ENCODE measurements at places on chromosomes 5 and 9. TPM values are rescaled to one million over a fixed set of nuclear protein-coding genes. Genes with fewer than 3 reads are reported as not detected.

DNA sequence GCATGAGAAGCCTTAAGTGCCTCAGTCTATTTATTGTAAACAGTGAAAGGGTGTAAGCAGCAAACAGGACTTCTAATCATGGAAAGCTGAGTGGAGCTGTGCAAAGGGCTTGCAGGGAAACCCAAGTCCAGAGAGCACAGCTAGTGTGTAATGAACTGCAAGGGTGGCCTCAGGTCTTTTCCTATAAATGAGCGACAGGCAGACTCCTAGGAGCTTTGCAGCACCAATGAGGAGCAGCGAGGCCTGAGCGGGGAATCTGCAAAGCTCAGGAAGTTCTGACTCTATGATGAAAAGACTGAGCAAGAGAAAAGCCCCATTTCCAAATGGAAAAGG, 250.1 kb upstream of the MAP3K1 start:
- DNase-seq, result no peak

- DNase-seq, result no peak
Measured at GRCh38 chr9:137189297-137190295, 1.1 kb downstream of the SSNA1 start.

GRCh38 chr9:96875461-96876142, 21.3 kb upstream of the ZNF782 start:
- no peak for DNase-seq

GRCh38 chr9:114469091-114469853, 36.0 kb downstream of the WHRN start:
- no peak for DNase-seq

DNA sequence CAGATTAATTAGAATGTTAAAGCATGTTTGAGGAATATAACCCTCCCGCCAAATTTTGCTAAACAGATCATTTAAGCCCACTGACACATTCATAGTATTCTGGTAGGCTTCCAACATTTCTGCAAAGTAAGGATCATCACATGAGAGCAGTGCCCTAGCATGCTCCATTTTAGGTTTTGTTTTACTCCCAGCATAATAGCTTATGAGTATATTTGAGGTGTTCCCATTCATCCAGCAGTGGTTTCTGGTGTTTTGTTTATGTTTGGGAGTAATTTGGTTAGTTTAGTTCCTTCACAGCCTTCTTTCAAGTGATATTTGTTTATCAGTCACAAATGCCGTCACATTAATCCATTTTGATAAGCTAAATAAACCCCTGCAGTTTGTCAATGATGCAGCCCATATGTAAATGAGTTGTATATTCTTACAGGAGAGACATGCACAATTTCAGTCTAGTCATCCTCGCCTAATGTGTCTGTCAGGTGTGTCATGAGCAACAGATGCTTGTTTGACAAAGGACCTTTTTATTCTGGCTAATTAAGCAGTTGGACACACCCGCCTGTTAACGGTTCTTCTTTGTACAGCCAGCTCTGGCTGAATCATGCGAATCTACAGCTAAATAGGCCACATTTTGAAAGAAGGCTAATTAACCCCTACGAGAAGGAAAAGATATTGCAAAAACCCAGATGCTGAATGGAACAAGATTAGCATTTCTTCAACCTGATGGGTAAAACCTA, 124.4 kb downstream of the RFX3 start:
- DNase-seq, result no peak

DNA sequence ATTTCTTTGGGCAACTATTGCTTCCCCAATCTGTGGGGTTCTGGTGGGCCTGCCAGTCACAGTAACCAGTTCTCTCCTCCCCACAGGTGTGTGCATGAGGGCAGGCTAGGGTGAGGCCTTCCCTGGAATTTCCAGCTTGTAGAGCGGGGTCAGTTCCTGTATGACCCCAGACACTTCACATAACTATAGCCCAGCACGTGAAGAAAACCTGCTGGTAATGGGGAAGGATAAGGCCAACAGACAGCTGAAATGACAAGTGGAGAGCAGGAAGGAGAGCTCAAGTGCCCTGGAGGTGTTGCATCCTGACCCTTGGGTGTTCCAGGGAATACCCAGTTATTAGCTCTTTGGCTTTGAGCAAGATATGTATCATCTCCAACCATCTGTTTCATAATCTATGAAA, 142.2 kb downstream of the CDC42SE2 start:
- no peak for DNase-seq

GRCh38 chr9:97900738-97901565, 21.3 kb downstream of the TRMO start:
- DNase-seq, result no peak

DNA sequence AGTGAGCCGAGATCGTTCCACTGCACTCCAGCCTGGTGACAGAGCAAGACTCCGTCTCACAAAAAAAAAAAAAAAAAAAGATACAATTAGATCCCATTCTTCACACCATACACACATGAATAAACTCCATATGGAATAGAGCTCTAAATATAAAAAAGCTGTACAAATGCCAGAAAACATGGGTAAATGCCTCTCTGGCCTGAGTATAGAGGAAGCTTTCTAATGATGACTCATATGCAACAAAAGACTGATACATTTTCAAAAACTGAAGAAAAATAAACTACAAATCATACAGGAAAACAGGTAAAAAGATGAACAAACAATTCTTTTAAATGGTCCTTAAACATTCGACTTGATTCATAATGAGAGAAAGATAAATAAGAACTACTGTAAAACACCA, 8.6 kb downstream of the ZFP62 start:
- no peak for DNase-seq

GRCh38 chr9:20940447-20941173, 90.8 kb downstream of the HACD4 start:
- no peak for DNase-seq

- DNase-seq, result peak; percentile 74
Measured at GRCh38 chr9:92133949-92134604, 18.9 kb upstream of the SPTLC1 start.

DNA sequence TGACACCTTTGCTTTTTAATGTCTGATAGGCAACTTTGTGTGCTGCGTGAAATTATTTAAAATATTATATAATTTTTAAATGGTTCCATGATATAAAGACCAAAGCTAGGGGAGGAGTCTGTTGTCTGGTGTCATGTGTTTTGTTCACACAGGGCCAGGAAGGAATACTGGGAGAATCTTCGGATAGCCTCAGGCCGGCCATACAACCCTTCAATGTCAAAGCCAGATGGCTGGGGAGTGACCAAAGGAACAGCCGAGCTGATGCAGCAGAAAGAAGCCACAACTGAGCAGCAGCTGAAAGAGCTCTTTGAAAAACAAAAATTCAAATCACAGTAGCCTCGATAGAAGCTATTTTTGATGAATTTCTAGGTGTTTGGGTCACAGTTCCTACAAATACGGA, 19.2 kb downstream of the BHMT start:
- no peak for DNase-seq

- DNase-seq, result no peak
Measured at GRCh38 chr9:18910435-18910834, 122.6 kb downstream of the SAXO1 start.

GRCh38 chr5:176823869-176824412, 13.6 kb downstream of the UNC5A start:
- DNase-seq, result no peak

DNA sequence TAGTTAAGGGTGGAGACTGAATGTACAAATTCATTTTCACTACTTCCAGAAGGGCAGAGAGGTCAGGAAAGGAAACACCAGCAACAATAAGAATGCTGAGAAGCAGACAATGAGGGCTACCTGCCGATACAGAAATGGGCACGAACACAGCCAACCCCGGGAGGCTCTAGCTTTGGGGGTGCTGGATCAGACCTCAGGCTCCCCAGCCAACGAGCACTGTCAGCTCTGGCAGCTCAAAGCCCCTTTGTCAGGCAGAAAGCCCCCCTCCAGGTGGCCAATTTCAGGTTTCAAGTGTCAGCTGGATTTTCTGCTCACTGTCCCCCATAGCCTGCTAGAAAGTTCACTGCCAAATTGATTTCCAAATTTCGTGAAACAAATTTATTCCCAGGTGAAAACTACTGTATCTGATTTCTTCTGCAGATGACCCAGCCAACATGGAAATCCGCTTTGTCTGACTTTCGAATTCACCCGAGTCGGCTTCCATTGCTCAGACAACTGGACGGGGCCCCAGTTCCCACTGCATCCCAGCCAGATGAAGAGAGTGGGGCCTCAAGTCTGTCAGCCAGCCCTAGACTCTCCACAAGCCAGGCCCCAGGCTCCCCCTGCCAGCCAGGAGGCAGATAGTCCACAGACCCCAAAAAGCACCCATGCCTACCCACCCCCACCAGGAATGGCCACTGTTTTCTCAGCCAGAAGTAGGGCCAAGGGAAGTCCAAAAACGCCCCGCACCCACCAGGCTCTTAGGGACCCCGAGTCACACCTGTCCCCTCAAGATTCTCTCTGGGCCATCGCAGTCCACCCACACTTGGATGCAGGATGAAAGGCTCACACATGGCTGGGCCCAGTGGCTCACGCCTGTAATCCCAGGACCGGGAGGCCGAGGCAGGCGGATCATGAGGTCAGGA, 96.5 kb upstream of the PHYKPL start:
- no peak for DNase-seq

GRCh38 chr5:136242136-136242535, 49.2 kb upstream of the SMIM32 start:
- no peak for DNase-seq

DNA sequence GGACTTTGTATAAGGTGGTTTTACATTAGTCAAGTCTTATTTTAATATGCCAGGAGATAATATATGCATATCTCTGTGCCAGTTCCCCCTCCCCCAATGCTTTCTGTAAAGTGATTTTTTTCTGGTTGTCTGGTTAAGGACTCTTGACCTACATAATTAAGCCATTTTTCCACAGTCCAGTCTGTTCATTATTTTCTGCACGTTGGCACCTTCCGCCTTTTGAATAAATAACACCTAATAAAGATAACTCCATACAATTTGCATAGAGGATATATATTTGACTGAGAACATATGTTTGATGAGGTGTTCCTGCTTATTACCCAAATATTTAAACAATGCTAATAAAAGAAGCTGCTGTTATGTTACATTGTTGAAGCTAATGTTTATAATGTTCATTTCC, 320.9 kb downstream of the DMAC1 start:
- no peak for DNase-seq

DNA sequence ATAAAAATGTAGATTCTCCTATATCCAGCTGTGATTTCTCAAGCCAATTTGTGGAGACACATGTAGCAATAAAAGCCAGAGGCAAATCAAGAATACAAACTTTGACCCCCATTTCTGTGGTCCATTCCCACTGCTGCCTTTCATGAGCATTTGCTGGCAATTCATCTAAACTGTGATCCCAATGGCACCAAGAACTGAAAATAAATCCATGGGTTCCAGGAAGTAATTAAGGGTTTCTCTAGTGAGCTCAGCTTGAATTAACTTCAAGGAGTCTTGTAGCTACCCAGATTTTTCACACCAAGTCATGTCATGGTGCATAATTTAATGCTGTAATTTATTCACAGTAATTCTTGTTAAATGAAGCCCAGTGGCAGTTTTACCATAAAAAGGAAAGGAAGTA, 145.0 kb upstream of the SMC2 start:
- DNase-seq, result no peak

GRCh38 chr5:8048920-8049319, 180.0 kb downstream of the MTRR start:
- no peak for DNase-seq

DNA sequence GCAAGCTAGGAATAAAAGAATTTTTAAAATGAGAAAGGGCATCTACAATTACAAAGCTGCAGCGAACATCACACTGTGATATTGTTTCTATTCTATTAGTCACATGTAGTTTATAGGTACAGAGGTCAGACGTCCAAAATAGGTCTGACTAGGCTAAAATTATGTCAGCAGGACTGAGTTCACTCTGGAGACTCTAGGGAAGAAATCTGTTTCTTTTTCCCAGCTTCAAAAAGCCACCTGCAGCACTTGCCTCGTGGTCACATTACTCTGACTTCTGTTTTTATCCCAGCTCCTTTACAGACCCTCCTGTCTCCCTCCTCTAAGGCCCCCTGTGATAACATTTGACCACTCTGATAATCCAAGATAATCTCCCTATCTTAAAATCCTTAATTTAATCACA, 5.1 kb upstream of the CKS2 start:
- no peak for DNase-seq

- DNase-seq, result no peak
Measured at GRCh38 chr9:6630502-6631206, 14.9 kb downstream of the GLDC start.

- no peak for DNase-seq
Measured at GRCh38 chr5:163727028-163727427, 221.6 kb downstream of the MAT2B start.

DNA sequence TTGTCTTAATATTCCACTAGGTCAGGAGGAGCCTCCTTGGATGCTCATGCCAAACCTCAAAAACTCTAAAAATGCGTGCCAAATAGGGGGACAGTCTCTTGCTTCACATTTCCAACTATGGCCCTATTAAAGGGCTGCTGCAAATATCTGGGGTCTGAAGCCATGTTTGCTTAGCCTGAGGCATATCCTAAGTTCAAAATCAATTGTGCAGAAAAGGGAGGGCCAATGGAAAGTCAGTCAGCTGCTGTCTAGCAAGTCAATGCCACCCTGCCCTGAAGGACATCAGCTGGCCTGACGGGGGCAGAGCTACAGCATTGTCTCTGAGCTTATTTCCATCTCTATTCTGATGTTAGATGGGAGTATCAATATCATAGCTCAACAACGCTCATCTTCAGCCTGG, 93.6 kb downstream of the SH3TC2 start:
- DNase-seq, result peak; percentile 65

- DNase-seq, result peak; percentile 35
Measured at GRCh38 chr5:96657068-96657467, 5.1 kb upstream of the CAST start.

DNA sequence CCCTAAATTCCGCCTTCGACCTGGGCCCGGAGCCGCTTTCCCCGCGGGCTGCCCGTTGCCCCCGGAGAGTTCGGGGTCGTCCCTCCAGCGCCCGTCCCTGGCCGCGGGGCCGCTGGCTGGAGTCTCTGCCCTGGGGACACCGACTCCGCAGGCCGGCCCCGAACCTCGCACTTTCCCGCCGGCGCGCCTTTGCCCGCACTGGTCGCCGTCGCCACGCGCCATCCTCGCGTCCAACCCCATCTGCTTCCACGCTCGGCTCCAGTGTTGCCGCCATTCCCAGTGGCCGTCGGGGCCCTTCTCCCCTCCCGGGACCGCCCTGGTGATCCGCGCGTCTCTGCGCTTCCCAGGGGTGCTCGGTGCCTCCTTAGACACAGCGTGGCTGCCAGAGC, 11.0 kb downstream of the LHX3 start:
- no peak for DNase-seq

Gene OCLN
- 35.7 TPM for total RNA-seq

Gene PCDHGA11
- 9.7 TPM for total RNA-seq

Gene SLCO6A1
- not detected for total RNA-seq

Gene IRX1
- total RNA-seq, result 27.8 TPM

Gene PCDHA4
- 2.6 TPM for total RNA-seq

Gene PAPPA
- 3.4 TPM for total RNA-seq

Gene MARCOL
- not detected for total RNA-seq

Gene MOCS2
- 48.2 TPM for total RNA-seq

Gene SUSD3
- 1.3 TPM for total RNA-seq

Gene FBXW2
- 49.9 TPM for total RNA-seq

Gene PCDHGC5
- 3.5 TPM for total RNA-seq

Gene FCN2
- 0.73 TPM for total RNA-seq

Gene FAM78A
- total RNA-seq, result 1.6 TPM

Gene NR3C1
- 69.7 TPM for total RNA-seq

Gene ACOT12
- not detected for total RNA-seq

Gene LMNB1
- 6.4 TPM for total RNA-seq

Gene TRIP13
- total RNA-seq, result 2.3 TPM

Gene RETREG1
- total RNA-seq, result 27.1 TPM

Gene RNF183
- total RNA-seq, result 3.5 TPM

Gene WNK2
- 28.5 TPM for total RNA-seq

Gene NUTM2F
- total RNA-seq, result not detected
